NCI-H524 (cell line): ENCODE measurements at places on chromosomes 5 and 9.

- DNase-seq, result no peak
These were observed 495.5 kb downstream of the DMAC1 start for GRCh38 chr9:7303907-7304626.

- no peak for DNase-seq
These were observed 104.1 kb downstream of the CD180 start for GRCh38 chr5:67092535-67092934.

GRCh38 chr5:172194985-172195774 lies 1.2 kb downstream of the EFCAB9 start:
- DNase-seq, result no peak

DNA sequence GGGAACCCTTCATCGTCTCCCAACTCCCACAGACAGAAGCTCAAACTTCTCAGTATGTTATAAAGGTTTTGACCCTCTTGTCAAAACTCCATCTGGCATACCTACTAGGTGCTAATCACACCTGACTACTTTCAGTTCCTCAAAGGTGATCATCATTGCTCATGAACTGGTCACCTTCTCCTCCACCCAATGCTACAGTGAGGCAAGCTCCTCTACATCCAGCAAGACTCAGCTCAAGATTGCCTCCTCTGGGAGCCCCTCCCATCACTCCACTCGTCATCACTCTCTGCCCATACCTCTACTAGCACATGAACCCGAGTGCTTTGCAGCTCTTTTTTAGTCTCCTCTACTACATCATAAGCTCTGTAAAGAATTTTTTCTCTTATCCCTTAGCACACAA lies 102.4 kb downstream of the LPAR1 start:
- no peak for DNase-seq

DNA sequence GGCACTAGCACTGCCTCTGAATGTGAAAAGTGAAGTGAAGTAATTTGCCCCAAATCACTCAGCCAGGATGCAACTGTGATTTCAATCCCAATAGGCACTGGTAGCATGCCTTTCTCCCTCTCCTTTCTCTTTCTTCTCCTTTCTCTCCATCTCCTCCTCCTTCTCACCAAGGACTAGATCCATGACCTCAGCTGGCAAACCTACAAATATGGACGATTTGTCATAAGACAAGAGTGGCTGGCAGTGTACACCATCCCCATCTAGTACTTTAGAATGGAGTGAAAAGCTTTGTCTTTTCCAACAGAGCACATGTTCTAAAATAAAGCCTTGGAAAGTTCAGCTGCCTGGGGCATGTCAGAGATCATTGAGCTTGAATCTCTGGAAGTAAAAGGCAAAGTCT lies 574.7 kb upstream of the CLINT1 start:
- no peak for DNase-seq
